ENCODE measurements at places on chromosomes 7 and 10.

GRCh38 chr10:58275261-58275660 lies 6.3 kb downstream of the CISD1 start:
- no peak for DNase-seq

DNA sequence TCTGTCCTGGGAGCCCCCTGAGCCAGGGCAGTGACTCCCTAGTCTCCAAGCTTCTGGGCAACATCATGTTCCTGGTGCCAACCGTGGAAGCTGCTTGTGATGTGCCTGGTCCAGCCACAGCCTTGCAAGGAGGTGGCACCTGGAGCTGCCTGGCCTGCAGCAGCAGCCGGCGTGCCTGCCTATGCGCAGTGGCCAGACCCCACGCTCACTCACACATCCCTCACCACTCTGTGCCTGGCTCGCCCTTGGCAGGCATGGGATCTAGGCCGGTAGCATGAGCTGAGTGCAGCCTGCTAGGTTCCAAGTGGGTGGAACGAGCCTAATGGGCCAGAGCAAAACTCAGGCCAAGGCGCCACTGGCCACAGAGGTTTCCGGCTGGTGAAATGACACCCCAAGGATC lies 184.0 kb downstream of the ZNF438 start:
- no peak for DNase-seq

DNA sequence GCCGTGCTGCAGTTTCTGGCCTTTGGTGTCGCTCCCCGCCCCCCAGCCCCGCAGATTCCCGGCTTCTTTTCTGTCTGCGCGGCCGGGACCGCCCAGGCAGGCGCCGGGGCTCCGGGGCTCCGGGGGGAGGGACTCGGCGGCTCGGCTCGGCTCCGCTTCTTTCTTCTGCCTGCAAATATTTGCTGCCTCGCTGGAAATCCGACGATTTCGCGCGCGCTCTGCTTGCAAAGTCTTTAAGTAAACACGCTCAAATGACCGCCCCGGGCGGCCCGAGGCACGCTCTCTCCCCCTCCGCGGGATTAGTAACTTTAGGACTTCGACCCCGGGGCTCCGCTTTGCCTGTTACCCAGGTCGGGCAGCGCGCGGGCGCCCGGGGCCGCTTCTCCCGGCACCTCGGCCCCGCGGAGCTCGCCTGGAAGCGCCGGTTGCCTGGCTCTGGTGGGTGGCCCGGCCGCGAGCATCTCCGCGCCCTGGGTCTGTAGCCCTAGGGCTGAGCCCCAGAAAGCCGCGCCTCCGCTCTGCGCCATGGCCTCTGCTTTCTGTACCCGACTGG lies 3.9 kb upstream of the GATA3 start:
- no peak for DNase-seq

DNA sequence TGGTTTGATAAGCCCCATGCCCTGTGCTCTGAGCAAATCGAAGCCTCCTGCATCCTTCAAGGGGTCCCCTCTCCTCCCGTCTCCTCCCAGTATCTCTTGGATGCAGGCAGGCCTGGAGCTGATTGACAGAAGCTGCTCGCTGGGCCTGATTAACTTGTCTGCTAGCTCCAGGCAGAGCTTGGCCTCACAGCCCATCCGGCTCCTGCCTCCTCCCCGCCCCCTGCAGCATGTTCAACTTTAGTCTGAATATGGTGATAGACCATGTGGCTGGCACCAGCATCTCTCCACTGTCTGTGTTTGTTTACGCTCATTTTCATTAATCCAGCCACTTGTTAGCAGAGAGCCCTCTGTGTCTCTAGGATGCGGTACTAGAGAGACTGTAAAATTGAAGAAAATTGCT lies 432.2 kb downstream of the DPP6 start:
- no peak for DNase-seq

DNA sequence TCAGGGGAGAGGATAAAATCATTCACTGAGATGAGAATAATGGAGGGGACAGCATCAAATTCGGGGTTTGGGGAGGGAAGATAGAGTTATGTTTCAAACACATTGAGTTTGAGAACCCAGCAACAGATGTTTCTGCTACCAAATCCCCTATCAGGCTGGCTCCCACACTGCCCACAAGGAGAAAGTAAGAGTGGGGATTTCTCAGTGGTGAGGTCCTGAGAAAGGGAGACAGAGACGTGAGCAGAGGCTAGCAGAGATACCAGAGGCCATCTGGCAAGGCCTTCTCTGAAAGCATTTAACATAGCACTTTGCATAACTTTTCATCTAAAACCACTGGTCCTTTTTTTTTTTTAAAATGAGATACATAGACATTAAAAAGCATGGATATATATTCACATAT lies 7.8 kb upstream of the SLF2 start:
- DNase-seq = no peak

DNA sequence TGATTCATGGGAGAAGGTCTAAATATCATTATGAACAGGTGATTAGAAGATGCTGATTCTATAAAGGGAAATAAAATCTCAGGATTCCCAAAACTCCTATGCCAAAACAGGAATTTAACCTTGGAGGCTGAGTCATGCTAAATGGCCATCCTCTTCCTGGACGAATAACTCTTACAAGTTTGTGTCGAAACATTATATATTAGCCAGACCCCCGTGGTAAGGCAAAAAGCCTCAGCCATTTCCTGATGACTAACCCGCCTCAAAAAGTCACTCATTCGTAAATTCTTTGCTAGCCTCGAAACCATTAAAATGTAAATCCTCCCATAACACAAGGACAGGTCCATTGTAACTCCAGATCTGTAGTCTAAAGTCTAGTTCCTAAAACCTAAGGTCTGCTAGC lies 32.0 kb downstream of the CUL2 start:
- DNase-seq = no peak

DNA sequence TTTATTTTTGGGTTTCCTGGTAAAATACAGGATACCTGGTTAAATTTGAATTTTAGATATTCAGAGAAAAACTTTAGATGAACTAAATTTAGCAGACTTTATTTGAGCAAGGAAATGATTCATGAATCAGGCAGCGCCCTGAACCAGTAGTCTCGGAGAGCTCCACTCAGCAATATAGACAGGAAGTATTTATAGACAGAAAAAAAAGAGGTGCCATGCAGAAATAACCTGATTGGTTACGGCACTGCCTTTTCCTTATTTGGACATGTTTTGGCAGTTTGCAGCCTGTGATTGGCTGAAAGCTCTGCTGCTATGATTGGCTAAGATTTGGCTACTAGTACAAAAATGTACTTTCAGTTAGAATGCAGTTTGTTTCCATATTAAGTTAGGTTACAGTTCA lies 198.3 kb upstream of the DKK1 start:
- no peak for DNase-seq

DNA sequence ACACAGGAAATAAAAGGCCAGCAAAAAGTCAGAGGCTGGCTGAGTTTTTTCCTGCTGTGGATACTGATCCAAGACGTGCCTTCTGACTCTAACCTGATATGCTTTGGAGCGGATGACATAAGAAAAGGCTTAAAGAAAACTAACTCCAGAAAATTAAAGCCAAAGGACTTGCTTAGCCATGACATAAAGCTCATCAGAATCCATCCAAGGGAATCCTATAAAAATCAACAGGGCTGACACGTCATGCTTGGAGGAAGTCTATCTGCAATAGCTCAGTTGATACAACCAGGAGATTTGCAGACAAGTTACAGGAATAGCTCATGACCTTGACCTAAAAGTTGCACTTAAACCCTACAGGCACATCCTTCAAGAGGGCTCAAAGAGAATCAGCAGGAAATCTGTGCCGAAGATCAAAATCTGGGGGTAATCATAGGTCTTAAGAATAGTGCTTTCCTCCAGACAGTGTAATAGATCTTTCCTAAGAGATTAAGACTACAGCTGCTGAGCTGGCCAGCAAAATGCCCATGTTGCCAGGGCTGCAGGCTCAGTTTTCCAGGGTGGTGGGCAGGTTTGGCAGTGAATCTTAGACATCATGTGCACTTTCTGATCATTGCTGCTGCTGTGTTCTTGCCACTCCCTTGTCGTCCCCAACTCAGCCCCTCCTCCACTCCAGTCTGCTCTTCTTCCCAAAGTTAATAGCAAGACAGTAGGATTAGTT lies 111.5 kb upstream of the SVIL start:
- DNase-seq = no peak

Measured in esophagus squamous epithelium (tissue), 5 donors.